Ureter (tissue), 1 donor: ENCODE measurements at places on chromosomes 4 and X. TPM values are rescaled to one million over a fixed set of nuclear protein-coding genes. Genes with fewer than 3 reads are reported as not detected.

DNA sequence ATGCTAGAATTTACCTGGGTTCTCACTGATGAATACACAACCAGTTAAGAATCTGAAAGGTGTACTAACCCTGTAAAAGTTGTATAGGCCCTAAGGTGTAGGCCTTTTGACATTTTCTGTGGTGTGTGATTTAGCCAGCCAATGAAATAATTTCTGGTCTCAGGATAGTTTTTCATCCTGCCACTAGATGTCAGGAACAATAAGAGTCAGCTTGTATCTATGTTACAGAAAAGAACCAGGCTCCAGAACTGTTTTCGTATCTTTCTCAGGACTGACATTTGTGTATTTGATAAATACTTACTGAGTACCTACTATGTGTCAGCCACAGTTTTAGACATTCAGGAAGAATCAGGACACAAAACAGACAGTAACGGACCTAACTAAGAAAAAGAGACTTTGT lies 673.6 kb upstream of the TENM3 start:
- no peak for DNase-seq

DNA sequence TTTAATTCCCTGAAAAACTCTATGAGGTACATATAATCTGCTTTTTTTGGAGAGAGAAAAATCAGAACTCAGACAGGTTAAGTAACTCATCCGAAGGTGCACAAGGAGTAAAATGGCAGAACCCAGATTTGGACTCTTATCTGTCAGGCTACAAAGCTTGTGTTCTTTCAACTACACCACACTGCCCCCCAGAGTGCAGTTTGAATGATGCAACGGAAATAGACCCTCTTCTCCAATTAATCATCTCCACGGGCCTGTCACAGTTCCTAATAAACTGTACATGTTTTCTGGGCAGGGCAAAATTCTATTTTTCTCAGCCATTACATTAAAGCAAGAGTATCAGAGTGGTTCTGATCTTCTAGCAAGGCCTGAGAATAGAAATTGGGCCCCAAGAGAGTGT lies 35.3 kb upstream of the DCX start:
- DNase-seq = no peak

GRCh38 chrX:119981286-119982070 lies 37.9 kb upstream of the NKAP start:
- no peak for DNase-seq

Gene PAGE2
- not detected for total RNA-seq

DNA sequence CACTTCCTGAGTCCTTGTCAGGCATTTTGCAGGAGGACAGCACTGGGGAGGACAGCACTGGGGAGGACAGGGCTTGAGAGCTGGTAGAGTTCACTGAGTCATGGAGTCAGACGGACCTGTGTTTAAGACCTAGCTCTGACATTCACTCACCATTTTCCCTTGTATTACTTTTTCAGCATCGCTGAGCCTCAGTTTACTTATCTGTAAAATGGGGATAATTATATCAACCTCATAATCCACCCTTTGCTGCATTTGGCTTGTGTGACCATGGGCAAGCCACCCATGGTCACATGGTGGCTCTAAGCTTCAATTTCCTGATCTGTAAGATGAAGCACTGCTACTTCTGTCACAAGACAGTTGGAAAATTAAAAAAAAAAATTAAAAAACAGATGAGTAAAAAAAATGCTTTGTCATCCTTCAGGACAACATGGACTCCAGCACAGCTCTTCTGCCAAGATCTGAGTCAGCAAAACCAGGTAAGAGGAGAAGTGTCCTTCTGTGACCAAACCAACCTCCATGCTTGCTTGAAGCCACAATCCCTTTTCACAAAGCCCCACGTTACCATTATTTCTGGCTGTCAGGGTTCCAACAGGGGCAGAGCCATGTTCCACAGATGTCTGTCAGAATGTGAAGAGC lies 275.5 kb downstream of the RAB28 start:
- DNase-seq = no peak

Gene CCDC149
- 25.5 TPM for total RNA-seq

- DNase-seq = no peak
Observed at GRCh38 chr4:153207567-153207966, 3.3 kb downstream of the TRIM2 start.

DNA sequence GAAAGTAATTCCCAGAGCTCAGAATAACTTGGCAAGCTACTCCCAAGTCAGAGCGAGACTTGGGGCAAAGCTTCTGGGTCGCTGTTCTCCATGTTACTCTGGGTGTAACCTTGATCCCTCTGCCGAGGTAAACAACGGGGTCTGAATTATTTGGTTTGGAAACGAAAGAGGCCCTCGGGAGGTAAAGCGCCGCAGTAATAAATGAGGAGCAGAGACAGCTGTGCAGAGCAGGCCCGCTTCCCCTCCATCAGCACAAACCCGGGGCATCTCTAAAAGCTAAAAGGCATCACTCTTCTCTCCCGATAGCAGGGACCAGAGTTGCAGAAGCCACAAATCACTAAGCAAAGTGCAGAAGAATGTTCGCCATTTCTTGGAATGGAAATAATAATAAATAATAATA lies 561.5 kb downstream of the BCOR start:
- DNase-seq = no peak

- no peak for DNase-seq
Observed at GRCh38 chr4:155599085-155599484, 67.6 kb upstream of the GUCY1A1 start.

- DNase-seq = no peak
Observed at GRCh38 chr4:40473578-40474388, 138.7 kb downstream of the CHRNA9 start.

Gene MID2
- 29.9 TPM for total RNA-seq

Gene CPZ
- total RNA-seq = 7.4 TPM

GRCh38 chr4:110970642-110971041 lies 347.8 kb upstream of the PITX2 start:
- no peak for DNase-seq

DNA sequence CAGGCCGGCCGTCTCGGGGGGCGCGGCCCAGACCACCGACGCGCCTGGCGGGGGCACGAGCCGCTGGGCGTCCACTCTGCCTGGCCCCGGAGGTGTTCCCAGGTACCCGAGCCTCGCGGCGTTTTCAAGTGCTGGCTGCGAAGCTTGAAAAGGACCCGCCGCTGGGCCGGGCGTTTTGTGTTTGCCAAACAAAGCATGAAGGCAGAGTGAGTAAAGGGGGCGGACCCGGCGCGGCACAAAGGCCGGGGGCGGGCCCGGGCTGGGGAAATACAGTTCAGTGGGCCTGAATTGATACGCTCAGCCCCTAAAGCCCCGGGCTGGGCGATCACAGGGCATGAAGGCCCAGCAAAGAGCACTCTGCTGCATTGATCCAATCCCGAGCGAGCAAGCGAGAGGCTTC lies 65.4 kb downstream of the SOX3 start:
- DNase-seq = no peak

GRCh38 chr4:8046925-8047541 lies 107.4 kb upstream of the AFAP1 start:
- no peak for DNase-seq

DNA sequence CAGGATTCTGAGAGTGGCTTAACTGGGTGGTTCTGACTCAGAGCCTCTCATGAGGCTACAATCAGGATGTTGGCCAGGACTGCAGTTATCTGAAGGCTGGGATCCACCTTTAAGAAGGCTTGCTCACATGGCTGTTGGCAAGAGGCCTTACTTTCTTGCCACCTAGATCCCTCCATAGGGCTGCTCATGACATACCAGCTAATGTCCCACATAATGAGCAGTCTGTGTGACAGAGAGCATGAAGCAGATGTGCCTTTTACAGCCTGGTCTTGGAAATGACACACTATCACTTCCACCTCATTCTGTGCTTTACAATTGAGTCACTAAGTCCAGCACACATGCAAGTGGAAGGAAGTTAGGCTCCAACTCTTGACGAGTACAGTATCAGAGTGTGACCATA lies 4.3 kb upstream of the RBM3 start:
- DNase-seq = no peak

DNA sequence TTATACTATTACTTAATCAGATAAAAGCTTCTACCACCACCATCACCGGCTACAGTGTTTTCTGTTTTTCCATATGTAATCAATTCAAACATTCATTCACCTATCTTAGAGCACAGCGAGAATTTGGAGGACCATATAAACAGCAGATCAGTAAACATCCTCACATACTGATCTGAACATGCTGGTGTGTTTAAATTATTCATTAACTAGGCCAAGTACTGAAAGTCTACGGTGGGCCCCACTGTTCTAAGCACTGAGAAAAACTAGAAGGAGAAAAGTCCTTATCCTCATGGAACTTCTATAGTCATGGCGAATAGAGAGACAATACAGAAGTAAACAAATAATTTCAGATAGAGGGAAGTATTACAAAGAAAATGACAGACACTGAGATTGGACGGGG lies 176.6 kb downstream of the NR3C2 start:
- no peak for DNase-seq

DNA sequence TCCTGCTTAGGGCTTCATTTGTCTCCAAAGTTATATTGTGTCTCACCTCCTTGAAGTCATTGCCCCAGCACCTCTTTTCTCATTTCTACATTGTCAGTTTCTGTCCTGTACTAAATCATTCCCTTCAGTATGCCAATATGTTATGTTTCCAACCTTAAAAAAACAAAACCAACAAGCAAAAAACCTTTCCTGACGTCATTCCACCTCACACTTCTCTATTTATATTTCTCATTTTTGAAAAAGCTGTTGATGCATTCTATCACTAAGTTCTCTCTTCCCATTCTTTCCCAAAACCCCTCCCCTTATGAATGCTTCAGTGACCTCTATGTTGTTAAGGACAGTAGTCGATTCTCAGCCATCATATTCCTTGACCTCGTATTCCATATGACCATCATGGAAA lies 98.7 kb upstream of the ARHGAP24 start:
- no peak for DNase-seq
